ENCODE measurements at places on chromosomes 7 and 10. TPM values are rescaled to one million over a fixed set of nuclear protein-coding genes. Genes with fewer than 3 reads are reported as not detected.

The AS3MT gene
- 0.77 TPM for total RNA-seq

DNA sequence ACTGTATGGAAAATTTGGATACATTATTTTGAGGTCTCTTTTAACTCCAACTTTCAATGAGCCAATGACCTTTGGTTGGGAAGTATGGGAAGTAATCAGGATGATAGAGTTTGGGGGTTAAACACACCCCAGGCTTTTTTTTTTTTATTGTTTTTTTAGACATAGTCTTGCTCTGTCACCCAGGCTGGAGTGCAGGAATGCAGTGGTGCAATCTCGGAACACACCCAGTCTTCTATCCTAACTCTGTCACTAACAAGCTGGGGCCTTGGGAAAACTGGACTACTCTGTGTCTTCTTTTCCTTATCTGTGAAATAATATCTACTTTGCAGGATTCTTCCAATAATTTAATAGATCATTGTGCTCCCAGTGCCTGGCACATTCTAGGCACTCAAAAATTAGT is 37.6 kb upstream of the AGBL3 start:
- no peak for DNase-seq

DNA sequence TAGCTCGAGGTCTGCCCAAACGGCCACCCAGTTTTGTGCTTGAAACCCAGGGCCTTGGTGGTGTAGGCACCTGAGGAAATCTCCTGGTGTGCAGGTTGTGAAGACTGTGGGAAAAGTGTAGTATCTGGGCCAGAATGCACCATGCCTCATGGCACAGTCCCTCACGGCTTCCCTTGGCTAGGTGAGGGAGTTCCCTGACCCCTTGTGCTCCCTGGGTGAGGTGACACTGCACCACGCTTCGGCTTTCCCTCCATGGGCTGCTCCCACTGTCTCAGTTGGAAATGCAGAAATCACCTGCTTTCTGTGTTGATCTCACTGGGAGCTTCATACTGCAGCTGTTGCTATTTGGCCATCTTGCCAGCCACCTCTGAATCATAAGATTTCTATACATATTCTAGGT is 62.4 kb upstream of the CDK6 start:
- DNase-seq, result no peak

DNA sequence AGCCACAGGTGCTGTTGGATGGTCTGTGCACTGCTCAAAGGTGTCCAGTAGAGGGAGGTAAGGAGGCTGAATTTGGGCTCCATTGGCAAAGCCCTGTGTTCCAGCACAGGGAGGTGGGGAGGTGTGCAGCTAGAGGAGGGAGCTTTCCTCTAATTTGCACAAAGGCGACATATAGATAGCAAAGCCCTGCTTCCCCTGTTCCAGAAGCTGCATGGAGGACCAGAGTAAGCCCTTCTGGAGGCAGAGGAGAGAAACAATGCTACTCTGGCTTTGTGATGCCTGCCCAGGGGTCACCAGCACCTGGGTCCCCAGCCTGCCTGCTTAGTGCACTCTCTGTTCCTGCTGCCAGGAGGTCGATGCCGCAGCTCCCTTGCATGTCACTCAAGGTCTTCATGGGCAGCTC is 3.4 kb upstream of the ARHGAP22 start:
- DNase-seq, result no peak

- DNase-seq, result no peak
Observed at GRCh38 chr10:87882555-87883294, 19.3 kb downstream of the PTEN start.

GRCh38 chr7:27213433-27214238 is 13.7 kb upstream of the HOXA13 start:
- DNase-seq, result no peak

The CNPY1 gene
- not detected for total RNA-seq

The CTNNA3 gene
- total RNA-seq, result 0.80 TPM

The TET1 gene
- 1.5 TPM for total RNA-seq

DNA sequence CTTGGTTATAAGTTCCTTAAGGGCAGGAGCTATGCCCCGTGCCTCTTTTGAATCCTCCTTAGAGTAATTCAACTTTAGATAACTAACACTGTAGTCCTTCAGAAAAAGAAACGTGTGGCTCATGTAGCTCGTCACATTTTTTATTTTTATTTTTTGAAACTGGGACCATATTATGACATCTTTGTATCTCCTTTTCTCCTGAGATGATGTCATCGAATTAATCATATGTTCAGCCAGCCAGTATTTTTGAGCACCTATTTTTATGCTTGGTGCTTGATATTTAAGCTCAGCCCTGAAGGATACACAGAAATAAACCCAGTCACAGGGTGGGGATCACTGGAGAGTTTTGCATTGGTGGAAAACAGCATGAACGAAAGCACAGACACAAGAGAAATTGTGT is 22.6 kb upstream of the CELF2 start:
- no peak for DNase-seq
